ENCODE measurements at places on chromosomes 16 and 17.

GRCh38 chr17:9256751-9257629 lies 235.7 kb downstream of the NTN1 start:
- no peak for DNase-seq

DNA sequence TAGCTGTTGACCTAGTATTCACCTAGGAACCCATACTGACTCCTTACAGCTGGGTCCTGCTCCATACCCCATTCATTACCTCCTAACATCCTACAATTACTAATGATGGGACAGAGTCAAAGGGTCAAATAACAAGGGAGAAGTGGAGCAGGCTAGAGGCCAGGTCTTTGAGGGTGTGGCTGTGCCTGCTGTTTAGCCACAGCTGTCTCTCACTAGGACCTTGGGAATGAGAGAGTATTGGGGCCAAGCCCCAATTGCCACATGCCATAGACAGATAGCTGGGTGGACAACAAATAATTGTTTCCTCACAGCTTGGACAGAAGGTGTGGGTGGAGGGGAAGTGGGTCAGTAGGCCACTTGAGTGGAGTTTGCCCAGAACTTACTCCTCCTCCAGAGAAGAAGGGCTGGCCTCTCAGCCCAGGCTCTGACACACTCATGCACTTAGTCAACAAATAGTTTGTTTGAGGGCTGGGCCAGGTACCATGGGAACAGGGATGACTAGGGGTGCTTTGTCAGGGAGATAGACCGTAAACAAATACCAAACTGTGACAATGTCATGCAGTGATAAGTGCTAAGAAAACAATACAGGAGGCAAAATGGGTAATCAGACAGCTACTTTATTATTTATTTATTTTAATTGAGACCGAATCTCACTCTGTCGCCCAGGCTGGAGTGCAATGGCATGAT lies 10.2 kb upstream of the CENPT start:
- DNase-seq, result peak; percentile 51

DNA sequence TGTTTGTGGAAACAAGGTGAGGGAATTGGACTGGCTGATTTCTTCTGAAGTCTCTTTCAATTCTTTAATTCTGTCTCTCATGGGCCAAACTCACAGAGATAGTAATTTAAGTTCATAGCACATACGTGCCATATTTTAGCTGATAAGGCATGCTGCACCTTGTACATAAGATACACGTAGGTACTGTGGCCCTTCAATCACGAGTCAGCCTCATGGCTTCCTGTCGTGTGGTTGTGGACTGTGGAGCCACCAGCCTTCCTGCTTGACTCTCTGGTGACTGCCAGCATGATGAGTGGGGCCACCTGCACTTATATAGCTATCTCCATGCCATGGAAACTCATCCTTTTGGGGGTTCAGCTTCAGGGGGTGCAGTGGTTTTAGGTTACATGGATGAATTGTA lies 25.1 kb downstream of the KSR1 start:
- no peak for DNase-seq

- no peak for DNase-seq
These were observed 1.1 kb downstream of the DCUN1D3 start for GRCh38 chr16:20899071-20899470.

GRCh38 chr17:81388091-81388611 lies 7.1 kb upstream of the BAHCC1 start:
- no peak for DNase-seq

GRCh38 chr17:34902831-34903547 lies 58.3 kb downstream of the CCT6B start:
- DNase-seq, result no peak

DNA sequence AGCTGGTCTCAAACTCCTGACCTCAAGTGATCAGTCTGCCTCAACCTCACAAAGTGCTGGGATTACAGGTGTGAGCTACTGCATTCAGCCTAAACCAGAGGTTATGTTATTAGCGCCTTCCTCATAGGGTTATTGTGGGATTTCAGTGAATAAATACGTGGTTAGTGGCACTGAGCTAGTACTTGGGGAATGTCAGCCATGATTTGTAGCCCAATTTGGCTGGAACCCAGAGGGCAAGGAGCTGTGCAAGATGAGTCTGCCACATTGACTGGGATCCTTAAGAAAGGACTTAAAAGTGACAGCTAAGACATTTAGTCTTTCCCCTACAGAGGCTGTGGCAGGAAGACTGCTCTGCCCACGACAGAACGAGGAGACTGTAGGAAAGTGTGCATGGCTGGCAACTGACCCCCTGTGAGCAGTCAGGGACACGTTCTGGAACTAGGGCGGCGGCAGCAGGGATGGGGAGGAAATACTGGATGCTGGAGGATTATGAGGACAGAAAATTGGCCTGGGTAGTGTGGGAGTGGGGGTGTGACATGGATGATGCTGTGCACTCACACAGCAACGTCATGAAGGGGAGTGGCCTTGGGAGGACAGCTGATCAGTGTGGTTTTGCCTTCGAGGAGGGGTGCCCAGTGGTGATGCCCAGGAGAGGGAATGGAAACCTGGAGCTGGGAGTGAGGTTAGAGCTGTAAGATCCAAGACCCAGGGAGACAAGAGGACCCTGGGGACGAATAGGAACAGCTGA lies 14.6 kb downstream of the ATP5PD start:
- DNase-seq, result peak; percentile 89

GRCh38 chr17:75125984-75126383 lies 5.6 kb downstream of the NT5C start:
- no peak for DNase-seq

DNA sequence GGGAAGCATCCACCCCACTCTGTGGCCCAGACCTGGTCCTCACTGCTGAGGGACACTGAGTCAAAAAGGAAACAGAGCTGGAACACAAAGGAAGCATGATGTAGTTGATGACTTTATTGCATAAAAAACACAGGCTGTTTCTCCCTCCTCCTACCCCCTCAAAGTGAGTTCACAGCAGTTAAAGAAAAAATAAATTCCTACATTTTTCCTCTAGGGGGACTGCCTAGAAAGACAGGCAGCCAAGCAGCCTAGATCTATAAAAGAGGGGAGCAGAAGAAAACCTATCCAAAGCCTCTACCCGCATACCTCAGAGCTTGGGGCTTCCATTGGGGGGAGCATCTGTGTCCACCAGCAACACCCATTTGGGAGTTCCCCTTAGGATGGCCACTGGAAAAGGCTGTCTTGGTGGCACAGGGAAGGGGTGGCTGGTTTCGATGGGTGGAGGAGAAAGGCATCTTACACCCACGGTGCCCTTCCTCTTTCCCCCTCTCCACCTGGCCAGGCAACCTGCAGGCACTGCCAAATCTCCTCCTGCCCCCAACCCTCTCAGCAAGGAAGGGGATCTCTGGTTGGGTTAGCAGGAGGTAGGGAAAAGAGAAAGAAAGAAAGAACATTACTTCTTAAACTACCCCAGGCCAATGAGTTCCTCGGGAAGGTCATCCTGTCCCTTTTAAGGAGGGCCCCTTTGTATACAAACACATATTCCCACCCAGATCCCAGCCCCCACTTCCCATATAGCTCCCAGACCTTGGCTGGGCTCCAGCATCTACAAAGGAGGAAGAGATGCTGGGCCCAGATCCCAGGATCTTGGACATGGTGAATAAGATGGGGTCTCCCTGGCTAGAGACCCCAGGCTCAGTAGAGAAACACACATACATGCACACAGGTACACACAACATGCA lies 4.0 kb upstream of the SCRN2 start:
- no peak for DNase-seq

GRCh38 chr17:34255381-34255732 lies 272 bp downstream of the CCL2 start:
- no peak for DNase-seq

- no peak for DNase-seq
These were observed 300.0 kb downstream of the SNX29 start for GRCh38 chr16:12276576-12276975.

- DNase-seq, result peak; percentile 78
These were observed 835 bp downstream of the NME4 start for GRCh38 chr16:397736-398332.

GRCh38 chr16:55285586-55285985 lies 38.4 kb upstream of the IRX6 start:
- DNase-seq, result no peak

GRCh38 chr17:80091376-80091775 lies 10.0 kb upstream of the GAA start:
- no peak for DNase-seq

DNA sequence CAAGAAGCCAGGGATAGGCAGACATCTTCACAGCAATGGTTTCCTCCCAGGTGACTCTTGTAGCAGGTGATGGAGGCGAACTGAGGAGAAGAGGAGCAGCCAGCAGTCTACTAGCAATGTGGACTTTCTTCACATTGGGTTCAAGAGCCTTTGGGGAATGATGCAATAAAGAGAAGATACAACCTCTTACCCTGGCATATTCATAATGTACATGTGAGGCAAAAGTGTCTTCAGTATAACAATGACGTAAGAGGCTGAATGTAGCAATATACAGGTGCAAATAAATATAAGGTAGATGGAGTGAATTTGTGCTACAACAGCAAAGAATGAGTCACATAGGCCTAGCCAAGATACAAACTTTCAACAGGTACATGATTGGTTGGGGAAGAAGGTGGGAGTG lies 70.9 kb upstream of the SOX9 start:
- no peak for DNase-seq

DNA sequence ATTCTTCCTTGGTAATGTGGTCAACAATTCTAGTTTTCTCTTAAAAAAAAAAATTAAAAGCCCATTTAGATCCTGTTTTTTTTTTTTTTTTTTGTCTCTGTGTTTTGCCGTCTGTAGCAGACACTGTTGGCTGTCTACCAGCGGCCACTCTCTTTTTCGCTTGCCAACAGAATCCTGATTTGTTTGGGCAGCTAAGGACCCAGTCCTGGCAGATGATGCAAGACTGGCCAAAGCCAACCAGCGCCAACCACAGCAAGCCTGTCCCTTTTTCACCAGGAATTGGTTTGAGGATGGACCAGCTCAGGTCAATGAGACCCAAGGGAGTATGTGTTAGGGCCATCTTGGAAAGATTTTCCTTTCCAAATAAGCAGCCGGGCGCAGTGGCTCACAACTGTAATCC lies 28.2 kb downstream of the ST3GAL2 start:
- DNase-seq, result no peak

GRCh38 chr17:47223460-47223859 lies 14.3 kb downstream of the MYL4 start:
- no peak for DNase-seq

DNA sequence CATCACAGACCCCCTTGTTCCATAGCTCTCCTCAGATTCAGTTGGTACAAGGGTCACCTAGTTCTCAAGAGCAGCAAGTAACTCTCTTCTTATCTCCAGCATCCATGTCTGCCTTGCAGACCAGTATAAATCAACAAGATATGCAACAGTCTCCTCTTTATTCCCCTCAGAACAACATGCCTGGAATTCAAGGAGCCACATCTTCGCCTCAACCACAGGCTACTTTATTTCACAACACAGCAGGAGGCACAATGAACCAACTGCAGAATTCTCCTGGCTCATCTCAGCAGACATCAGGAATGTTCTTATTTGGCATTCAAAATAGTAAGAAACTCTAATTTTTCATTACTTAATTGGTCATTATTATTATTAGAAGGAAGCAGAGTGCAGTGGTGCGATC lies 32.4 kb downstream of the NQO1 start:
- DNase-seq, result no peak

DNA sequence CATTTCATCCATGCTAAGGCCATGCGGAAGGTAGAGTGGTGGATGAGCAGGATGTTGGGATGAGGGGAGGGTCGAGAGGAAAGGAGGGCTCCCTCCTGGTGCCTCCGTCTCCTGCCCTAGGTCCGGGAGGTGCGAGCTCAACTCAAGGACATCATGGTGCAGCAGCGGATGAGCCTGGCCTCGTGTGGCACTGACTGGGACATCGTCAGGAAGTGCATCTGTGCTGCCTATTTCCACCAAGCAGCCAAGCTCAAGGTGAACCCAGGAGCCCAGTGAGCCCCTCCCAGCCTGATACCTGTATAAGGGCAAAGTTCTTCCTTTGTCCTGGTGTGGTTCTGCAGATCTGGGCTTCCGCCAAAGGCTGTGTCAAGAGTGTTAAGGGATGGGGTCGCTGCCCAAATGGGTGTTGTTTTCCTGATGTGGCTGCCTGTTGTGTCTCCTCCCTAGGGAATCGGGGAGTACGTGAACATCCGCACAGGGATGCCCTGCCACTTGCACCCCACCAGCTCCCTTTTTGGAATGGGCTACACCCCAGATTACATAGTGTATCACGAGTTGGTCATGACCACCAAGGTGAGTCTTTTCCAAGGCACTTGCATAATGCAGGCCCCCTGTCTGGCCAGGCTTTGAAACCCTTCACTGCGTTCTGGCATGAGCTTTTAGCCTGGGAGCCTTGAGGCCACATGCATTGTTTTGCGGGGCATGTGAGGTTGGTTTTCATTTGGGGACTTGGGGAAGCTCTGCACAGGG lies 14.9 kb downstream of the DHX38 start:
- DNase-seq, result no peak

DNA sequence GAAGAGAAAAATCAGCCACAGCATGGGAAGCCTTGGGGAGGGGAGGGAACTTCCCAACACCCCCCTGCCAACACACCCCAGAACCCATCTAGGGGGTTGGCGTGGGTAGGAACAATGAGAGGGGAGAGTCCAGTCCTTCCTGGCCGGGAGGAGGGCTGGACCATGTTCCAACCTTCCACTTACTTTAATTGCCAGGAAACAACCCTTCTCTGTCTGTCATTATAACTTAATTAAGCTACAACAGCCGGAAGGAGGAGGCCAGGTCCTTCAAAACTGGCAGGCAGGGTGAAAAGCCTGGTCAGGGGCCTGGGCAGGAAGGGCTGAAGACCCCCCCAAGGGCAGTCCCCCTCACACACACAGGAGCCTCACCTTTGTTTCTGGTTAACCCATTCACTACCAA lies 447.0 kb downstream of the SOX9 start:
- no peak for DNase-seq

- no peak for DNase-seq
These were observed 7.1 kb upstream of the BAIAP2 start for GRCh38 chr17:81027591-81028505.
